Testis (tissue), 5 donors: ENCODE measurements at places on chromosomes 3 and 15.

DNA sequence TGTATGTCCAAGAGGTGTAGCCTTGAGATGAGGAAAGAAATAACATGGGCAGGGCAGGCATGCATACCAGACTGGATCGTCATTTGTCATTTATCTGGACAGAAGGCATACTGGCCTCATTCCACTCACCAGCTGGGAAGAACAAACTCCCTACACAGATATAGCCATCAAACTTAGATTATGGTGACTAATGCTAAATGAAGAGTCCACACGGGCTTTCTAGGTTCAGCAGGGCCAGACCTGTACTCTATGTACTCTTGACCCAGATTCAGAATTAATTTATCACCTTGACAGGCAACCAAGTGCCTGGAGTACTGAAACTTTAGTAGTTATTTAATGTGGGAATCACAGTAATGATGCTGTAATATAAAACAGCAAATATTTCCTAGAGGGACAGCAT, 164.3 kb upstream of the IL12A start:
- no peak for DNase-seq

DNA sequence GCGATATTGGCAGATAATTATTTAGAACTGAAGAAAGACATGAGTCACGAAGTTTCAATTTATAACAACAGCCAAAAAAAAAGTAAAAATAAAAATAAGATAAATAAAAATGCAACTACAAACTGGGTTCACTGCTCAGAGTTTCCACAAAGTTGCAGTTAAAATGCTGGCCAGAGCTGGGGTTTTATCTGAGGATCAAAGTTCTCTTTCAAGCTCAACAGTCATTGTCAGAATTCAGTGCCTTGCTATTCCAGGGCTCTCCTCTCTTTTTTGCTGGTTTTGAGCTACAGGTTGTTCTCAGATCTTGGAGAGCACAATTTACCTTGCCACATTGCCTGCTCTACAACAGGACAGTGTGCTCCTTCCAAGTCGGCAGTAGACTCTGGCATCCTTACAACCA, 60.1 kb downstream of the PYDC2 start:
- no peak for DNase-seq

- DNase-seq: no peak
Measured at GRCh38 chr3:42685891-42686820, 819 bp downstream of the KLHL40 start.

GRCh38 chr3:40306336-40306735, 3.2 kb upstream of the EIF1B start:
- DNase-seq: no peak

DNA sequence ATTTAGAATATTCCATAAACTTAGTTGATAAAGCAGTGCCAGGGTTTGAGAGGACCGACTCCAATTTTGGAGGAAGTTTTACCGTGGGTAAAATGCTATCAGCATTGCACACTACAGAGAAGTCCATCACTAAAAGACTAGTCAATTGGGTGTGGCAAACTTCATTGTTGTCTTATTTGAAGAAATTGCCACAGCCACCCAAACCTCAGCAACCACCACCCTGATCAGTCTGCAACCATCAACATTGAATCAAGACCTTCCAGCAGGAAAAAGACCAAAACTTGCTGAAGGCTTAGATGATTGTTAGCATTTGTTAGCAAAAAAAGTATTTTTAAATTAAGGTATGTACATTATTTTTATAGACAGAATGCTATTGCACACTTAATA, 60.5 kb downstream of the KLF13 start:
- DNase-seq: no peak

GRCh38 chr3:23723141-23723540, 82.6 kb upstream of the UBE2E1 start:
- DNase-seq: no peak

GRCh38 chr15:87609474-87609873, 647.1 kb downstream of the NTRK3 start:
- no peak for DNase-seq

DNA sequence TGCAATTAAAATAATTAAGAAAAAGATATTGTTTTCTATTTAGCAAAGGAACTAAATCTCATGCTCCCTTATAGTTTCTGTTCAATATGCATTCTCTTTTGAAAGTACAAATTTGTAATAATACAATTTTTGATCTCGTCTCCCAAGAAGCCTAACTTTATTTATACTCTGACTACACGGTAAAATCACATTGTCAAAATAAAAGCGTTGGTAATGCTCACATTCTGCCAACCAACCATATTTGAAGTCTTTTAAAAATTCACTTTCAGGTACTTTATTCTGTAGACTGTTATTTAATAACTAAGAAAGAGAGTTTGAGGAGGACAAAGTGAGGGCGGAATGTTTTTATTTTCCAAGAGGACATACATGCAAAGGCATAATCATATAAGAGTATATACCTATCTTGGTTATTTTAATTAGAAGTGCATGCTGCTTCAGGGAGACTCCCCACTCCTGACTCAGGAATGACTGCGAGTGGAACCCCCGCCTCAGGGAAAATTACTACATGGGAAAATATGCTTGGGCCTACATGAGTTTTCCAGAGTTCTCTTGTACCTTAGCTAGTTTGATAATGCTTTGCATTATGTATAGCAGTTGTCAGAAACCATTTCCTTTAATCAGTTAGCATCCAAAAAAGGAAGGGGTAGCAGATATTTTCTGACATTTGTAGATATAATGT, 19.3 kb downstream of the MBNL1 start:
- DNase-seq: no peak

DNA sequence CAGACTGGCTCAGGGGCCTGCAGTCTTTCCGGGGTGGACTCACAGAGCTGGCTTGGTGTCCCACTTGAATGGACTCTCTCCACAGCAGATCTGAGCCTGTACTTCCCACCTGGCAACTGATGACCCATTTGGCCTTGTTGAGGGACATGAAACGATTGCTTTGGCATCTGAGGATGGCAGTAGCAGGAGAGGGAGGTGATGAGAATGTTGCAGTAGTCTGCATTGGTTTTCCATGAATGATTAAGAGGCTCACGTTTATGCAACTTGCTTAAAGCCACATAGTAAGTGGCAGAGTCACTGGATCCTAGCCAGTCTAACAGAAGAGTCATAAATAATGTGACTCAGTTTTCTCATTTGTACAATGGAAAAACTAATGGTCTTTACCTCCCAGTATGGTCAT, 21.9 kb downstream of the IL20RB start:
- DNase-seq: no peak

DNA sequence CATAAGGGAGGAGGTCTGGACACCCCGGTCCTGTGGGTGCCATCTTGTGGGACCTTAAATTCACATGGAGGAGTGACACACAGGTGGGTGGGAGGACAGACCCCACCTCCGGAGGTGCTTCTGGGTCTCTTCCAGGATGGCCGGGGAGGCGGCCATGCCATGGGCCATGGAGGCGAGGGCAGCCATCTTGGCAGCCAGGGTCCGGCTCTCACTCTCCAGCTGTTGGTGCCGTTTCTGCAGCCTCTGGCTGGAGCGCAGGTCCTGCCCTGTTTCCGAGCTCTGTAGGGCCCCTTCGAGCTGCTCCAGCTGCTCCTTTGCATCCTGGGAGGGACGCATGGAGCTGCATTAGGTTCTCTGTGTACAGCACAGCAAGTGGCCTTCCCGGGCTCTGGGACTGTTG, 19.1 kb downstream of the SPTBN5 start:
- no peak for DNase-seq

- DNase-seq: no peak
Measured at GRCh38 chr15:99738021-99738847, 5.0 kb upstream of the LYSMD4 start.

- no peak for DNase-seq
Measured at GRCh38 chr15:55990998-55991397, 2.4 kb downstream of the NEDD4 start.
